Trophoblast cell (in vitro differentiated cells and primary cell): ENCODE measurements at places on chromosomes 13 and 19.

- H3K4me1 ChIP-seq = peaks cover 16% of the 10 kb centered on the region
- H3K27me3 ChIP-seq = peaks cover 16% of the 10 kb centered on the region
- H3K27ac ChIP-seq = no peak overlapping the region
- H3K4me3 ChIP-seq = peak overlapping the region; percentile 77
- peak; percentile 52 for DNase-seq
These were observed 454 bp downstream of the BLVRB start for GRCh38 chr19:40465025-40465556.

DNA sequence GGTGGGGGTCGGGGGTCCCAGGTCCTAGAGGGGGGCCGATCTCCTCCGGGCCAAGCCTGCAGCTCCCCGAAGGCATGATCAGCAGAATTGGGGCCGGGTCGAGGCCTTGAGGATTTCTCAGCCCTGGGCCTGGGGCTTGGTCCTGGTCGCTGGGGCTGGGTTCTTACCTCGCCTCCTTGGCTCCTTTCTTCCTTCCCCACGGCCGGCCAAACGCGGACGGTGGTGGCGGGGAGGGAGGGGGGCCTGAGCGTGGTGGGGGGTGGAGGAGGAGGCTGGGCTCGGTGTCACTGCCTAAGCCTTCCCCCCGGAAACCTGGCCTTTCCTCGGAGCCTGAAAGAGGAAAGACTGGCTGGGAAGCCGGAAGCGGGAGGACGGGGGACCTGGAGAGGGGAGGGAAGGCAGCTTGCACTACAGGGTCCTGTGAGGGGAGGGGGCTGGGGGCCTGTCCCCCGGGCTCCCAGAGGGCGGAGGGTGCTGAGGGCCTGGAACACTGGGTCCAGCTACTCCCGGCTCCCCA, at the start of gene ZNF579:
TSS of gene ZNF579 (minus strand) at position 221 of the 517 bp plus-strand sequence. CDS start 1,209 bp downstream, outside the sequence.
- no peak for DNase-seq
- H3K36me3 ChIP-seq = peaks cover 25% of the 10 kb centered on the region
- peak within 1 kb of the TSS; percentile 92 for H3K4me3 ChIP-seq
- H3K4me1 ChIP-seq = peaks cover 9% of the 10 kb centered on the region
- H3K27me3 ChIP-seq = no peaks in the 10 kb centered on the region

- DNase-seq = no peak
- no peak overlapping the region for H3K27ac ChIP-seq
- H3K4me1 ChIP-seq = no peaks in the 10 kb centered on the region
- H3K27me3 ChIP-seq = peaks cover 88% of the 10 kb centered on the region
These were observed 27.0 kb downstream of the NFIX start for GRCh38 chr19:13022111-13022858.

DNA sequence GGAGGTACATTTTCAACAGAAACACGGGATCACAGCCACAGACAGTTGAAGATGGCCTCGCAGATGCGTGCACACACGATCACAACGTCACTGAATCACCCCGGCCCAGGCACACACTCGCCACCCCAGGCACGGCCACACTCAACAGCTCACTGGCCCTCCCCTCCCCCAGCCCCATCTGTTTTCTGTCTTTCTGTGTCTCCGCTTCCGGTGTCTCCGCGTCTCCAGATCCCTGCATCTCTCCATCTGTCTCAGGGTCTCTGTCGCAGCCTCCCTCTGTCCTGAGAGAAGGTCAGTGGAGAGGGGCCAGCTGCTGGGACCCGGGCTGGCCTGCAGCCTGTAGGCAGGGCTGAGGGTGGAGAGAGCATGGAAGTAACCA, 3.8 kb upstream of the ATP1A3 start:
- no peak for DNase-seq
- peaks cover 52% of the 10 kb centered on the region for H3K27me3 ChIP-seq
- no peak overlapping the region for H3K27ac ChIP-seq
- H3K4me3 ChIP-seq = no peak overlapping the region

DNA sequence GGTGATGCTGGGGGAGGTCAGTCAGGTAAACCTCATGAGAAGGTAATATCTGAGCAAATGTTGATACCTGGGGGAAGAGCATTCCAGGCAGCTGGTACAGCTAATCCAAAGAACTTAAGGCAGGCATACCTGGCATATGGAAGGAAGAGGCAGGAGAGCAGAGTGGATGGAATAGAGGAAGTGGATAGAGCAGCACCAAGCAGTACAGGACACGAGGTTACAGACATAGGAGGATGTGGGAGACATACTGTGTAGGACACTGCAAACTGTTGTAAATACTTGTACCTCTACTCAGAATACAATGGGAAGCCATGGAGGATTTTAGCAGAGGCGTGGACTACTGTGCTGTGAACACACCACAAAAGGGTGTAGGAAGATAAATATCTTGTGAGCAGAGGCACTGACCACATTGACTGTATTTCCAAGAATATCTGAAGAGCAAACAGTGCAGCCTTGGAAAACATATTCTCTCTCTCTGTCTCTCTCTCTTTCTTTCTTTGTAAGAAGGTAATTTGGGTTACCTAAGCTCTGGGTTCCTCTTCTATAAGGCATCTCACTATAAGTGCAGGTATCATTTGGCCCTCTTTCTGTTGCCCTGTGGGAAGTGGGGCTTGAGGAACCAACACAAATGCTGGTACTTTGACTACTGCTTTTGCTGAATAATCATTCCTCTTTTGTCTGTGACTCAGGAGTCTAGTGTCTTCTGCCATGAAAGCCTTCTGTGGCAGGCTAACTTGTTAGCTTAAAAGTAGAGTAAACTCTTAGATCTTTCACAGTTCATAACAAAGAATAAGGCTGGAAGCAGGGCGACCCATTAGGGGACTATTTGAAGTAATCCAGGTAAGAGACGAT, 238.0 kb downstream of the VWA8 start:
- no peaks in the 10 kb centered on the region for H3K27me3 ChIP-seq
- no peak for DNase-seq
- no peaks in the 10 kb centered on the region for H3K4me1 ChIP-seq
- H3K4me3 ChIP-seq = no peak overlapping the region
- H3K27ac ChIP-seq = no peak overlapping the region

DNA sequence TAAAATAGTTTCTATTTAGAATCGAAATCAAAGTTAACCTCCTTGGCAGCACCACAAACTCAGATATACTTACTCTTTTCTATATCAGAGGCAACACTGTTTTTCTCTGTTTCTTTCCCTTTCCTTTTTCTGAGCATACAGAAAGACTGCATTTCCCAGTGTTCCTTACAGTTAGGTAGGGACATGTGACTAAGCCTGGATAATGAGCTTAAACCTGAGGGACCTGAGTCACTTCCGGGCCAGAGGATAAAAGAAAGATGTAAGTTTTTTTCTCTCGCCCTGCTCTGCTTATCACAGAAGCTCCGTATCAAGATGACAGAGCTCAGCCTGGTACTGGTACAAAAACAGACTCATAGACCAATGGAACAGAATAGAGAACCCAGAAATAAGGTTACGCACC, 531.9 kb downstream of the KLF12 start:
- no peak overlapping the region for H3K4me3 ChIP-seq
- peak; percentile 5 for DNase-seq
- H3K27ac ChIP-seq = no peak overlapping the region
- no peaks in the 10 kb centered on the region for H3K27me3 ChIP-seq
- no peaks in the 10 kb centered on the region for H3K36me3 ChIP-seq

DNA sequence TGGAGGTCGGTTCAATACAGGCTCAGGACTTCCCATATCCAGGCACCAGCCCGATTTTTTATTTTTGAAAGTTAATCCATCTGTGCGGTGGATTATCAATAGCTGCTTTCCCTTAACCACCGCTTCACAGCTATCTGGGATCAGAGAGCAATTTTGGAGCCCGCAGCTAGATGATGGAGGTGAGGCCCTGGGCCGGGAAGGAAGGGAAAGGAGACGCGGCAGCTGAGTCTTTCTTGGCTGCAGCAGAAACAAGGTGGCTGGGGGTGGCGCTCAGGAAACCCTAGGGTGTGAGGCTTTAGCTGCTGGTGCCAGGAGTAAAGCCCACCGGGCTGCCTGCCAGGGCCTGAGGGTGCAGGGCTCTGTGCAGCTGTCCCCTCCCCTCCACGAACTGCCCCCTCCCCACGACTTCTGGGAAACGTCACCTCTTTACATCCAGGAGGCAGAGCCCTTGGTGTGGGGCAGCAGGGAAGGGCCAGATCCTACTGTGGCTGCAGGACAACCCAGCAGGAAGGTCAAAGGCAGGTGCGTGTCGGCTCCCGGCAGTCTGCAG, 307.0 kb downstream of the ZNF536 start:
- H3K36me3 ChIP-seq = no peaks in the 10 kb centered on the region
- no peaks in the 10 kb centered on the region for H3K4me1 ChIP-seq
- H3K4me3 ChIP-seq = no peak overlapping the region

- H3K36me3 ChIP-seq = no peaks in the 10 kb centered on the region
- no peak overlapping the region for H3K4me3 ChIP-seq
- peak; percentile 21 for DNase-seq
- H3K27ac ChIP-seq = no peak overlapping the region
- H3K4me1 ChIP-seq = no peaks in the 10 kb centered on the region
These were observed 472.7 kb downstream of the DIAPH3 start for GRCh38 chr13:59690857-59691500.

- DNase-seq = no peak
- H3K36me3 ChIP-seq = no peaks in the 10 kb centered on the region
- H3K4me3 ChIP-seq = no peak overlapping the region
- H3K4me1 ChIP-seq = peaks cover 11% of the 10 kb centered on the region
These were observed 688 bp upstream of the ZNF71 start for GRCh38 chr19:56594446-56594782.

- DNase-seq = no peak
- no peak overlapping the region for H3K27ac ChIP-seq
- H3K4me1 ChIP-seq = no peaks in the 10 kb centered on the region
- no peaks in the 10 kb centered on the region for H3K36me3 ChIP-seq
- no peak overlapping the region for H3K4me3 ChIP-seq
- H3K27me3 ChIP-seq = no peaks in the 10 kb centered on the region
These were observed 85.0 kb upstream of the UBL3 start for GRCh38 chr13:29935309-29935981.

- no peak overlapping the region for H3K27ac ChIP-seq
- H3K27me3 ChIP-seq = no peaks in the 10 kb centered on the region
- no peak overlapping the region for H3K4me3 ChIP-seq
- H3K36me3 ChIP-seq = no peaks in the 10 kb centered on the region
These were observed 42.5 kb downstream of the CELF5 start for GRCh38 chr19:3266792-3267514.

GRCh38 chr19:39416152-39417120, 4.0 kb downstream of the PLEKHG2 start:
- H3K27ac ChIP-seq = no peak overlapping the region
- H3K27me3 ChIP-seq = no peaks in the 10 kb centered on the region
- H3K36me3 ChIP-seq = peaks cover 61% of the 10 kb centered on the region
- H3K4me3 ChIP-seq = no peak overlapping the region

DNA sequence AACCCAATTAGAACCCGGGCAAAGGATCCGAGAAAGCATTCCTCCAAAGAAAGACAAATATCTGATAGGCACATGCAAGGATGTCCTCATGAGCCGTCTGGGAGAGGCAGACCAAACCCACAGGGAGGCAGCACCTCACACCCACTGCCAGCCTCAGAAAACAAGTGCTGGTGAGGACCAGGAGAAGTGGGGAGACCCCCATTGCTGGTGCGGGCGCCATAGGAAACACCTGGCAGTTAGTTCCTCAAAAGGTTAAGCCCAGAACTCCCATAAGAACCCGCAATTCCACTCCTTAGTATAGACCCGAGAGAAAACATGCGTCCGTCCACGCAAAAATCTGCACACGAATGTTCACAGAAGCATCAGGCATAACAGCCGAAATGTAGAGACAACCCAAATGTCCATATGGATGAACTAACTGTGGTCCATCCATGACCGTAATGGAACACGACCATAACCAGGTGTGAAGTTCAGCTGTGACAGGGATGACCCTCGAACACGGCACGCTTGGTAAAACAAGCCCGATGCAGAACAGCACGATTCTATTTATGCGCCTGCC, 7.9 kb downstream of the ZNF787 start:
- peaks cover 16% of the 10 kb centered on the region for H3K4me1 ChIP-seq
- no peak overlapping the region for H3K27ac ChIP-seq
- H3K27me3 ChIP-seq = no peaks in the 10 kb centered on the region
- H3K4me3 ChIP-seq = peak overlapping the region; percentile 14

GRCh38 chr13:30639671-30640070, 22.0 kb downstream of the USPL1 start:
- no peak overlapping the region for H3K27ac ChIP-seq
- no peaks in the 10 kb centered on the region for H3K27me3 ChIP-seq
- H3K4me3 ChIP-seq = no peak overlapping the region
- H3K4me1 ChIP-seq = no peaks in the 10 kb centered on the region
- peaks cover 19% of the 10 kb centered on the region for H3K36me3 ChIP-seq

- H3K4me1 ChIP-seq = no peaks in the 10 kb centered on the region
- no peaks in the 10 kb centered on the region for H3K36me3 ChIP-seq
- H3K4me3 ChIP-seq = no peak overlapping the region
- H3K27me3 ChIP-seq = no peaks in the 10 kb centered on the region
These were observed 83.7 kb upstream of the OBI1 start for GRCh38 chr13:78742659-78743058.

DNA sequence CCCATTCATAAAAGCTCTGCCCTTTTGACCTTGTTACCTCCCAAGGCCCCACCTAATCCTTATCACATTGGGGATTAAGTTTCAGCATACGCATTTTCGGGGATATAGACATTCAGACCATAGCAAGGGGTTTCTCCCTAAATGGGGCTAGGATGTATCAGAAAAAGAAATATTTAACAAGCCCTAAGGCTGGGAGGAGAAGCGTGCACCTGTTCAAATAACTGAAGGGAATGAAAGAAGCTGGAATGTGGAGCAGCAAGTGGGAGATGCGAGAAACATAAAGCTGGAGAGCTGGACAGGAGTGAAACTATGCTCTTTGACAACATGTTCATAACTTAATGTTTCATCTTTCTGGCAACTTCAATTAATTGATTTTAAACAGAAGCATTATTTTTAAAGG, 811.8 kb upstream of the GPC6 start:
- H3K27me3 ChIP-seq = no peaks in the 10 kb centered on the region
- H3K36me3 ChIP-seq = no peaks in the 10 kb centered on the region
- H3K4me1 ChIP-seq = no peaks in the 10 kb centered on the region
- H3K4me3 ChIP-seq = no peak overlapping the region
- no peak for DNase-seq

DNA sequence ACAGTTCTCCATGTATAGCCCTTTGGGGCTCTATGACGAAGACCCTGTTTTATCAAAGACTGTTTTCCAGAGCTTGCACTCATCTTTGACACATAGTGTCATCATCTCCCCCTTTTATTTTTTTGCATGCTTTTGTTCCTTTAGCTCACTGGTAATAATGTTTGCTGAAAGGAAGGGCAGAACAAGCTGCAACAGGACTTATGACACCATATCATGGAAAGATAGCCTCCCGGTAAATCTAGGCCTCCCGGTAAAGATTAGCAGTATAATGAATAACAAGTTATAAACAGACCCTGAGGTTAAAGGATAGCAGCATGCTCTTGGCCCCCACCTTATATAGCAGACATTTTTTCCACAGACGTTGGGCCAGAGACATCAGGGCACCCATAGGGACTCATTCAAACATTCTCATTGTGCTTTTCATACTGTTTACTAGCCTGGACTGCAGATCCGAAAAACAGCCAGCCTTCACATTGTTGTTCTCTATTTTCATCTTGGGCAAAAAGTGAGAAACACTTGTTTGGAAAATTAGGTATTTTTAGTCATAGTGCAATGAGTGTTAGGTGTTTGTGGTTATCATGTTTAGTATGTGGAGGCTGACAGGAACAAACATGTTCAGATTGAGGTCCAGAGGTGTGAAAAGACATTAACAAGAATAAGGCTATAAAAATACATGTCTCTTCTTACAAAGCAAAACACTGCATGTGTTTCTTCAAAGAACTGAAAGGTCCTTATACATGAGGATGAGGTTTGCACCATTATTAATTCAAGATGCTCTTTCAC, 136.9 kb upstream of the SPRY2 start:
- no peak overlapping the region for H3K4me3 ChIP-seq
- DNase-seq = no peak
- no peaks in the 10 kb centered on the region for H3K36me3 ChIP-seq
- no peaks in the 10 kb centered on the region for H3K4me1 ChIP-seq
- H3K27me3 ChIP-seq = no peaks in the 10 kb centered on the region
